ENCODE measurements at places on chromosomes 6 and 20.

DNA sequence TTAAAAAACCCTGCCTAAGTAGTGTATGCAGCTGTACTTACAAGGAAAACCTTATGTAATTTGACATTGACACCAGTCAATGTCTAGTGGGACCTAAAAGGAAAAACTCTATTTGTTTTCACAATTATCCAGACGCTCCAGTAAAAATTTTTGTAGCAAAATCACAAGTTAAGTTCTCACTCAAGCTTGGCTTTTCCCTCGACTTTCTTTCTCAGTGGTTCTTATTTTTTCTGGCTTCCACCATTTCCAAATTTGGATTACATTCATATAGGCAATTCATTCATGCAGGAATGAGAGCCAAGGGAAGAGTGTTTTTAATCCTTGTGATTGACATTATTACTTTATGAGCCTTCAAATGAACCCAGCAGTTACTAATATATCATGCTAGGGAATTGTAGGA, 66.0 kb upstream of the ADGRG6 start:
- no peak for DNase-seq

- DNase-seq: no peak
These were observed 37.2 kb downstream of the SNAP25 start for GRCh38 chr20:10255846-10256245.

- no peak for DNase-seq
These were observed 37.5 kb upstream of the TMEM170B start for GRCh38 chr6:11500008-11500407.

- no peak for DNase-seq
These were observed 60.1 kb upstream of the PLEKHG1 start for GRCh38 chr6:150539568-150539967.

GRCh38 chr6:166296035-166296883, 11.9 kb downstream of the PRR18 start:
- no peak for DNase-seq

DNA sequence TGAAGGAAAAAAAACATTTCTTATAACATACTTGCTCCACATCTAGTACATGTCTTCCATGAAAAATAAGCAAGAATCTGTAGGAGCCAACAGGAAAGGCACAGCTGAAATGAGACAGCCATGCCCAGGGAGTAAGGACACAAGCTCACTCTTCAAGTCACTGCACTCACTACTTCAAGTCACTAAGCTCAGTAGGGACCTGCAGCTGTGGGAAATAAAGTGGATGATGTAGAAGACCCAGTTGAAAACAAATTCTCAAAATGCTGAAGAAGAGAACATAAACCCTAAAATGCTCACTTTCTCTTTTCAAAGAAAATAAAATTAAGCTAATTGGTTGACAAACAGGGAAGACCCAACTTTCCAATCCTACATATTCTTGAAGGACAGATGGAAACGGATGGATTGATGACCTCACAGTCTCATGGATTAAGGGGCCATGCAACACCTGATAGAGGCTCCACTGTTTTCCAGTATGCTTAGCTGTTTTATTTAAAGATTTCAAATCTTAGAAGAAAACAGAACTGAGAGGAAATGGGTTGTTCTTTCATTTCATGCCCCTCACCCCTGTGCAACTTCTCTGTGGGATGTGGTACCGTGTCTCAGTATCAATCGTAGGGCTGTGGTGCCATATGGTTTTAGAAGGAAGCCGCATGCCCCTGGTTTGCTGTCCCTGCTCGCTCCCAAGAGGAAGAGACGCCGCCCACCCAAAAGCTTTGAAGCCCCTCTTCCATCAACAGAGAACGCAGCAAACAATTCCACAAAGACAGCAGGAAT, 133.3 kb downstream of the WDR27 start:
- DNase-seq: no peak

GRCh38 chr6:55617272-55617671, 38.3 kb upstream of the HMGCLL1 start:
- DNase-seq: no peak

DNA sequence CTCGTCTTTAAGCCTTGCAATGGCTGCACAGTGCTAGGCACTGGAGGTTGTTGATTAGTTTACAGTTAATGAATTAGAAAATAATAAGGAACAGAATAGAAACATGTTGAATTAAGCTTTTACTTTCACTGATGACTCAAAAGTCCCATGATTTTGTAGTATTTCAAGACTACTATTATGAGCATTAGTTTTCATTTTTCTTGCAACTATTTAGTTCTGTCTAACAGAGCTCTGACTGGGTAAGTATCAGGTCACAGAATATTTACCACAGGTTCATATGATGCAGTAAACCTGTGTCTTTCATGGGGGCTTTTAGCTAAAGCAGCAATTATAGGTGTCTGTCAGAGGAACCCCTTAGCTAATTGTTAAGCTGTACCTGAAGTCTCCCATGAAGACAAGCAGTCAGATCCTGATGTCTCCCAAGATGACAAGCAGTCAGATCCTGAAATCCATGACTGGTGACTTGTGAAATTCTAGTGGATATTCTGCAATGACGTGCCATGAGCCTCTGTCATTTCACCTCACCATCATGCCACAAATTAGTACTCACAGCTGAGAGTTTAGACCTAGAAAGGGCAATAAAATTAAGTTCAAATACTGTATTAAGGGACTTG, 8.2 kb upstream of the GPR31 start:
- DNase-seq: no peak

- no peak for DNase-seq
These were observed 996.5 kb downstream of the GRIK2 start for GRCh38 chr6:102389994-102390393.

GRCh38 chr6:71727632-71728294, 158.6 kb upstream of the RIMS1 start:
- DNase-seq: no peak

DNA sequence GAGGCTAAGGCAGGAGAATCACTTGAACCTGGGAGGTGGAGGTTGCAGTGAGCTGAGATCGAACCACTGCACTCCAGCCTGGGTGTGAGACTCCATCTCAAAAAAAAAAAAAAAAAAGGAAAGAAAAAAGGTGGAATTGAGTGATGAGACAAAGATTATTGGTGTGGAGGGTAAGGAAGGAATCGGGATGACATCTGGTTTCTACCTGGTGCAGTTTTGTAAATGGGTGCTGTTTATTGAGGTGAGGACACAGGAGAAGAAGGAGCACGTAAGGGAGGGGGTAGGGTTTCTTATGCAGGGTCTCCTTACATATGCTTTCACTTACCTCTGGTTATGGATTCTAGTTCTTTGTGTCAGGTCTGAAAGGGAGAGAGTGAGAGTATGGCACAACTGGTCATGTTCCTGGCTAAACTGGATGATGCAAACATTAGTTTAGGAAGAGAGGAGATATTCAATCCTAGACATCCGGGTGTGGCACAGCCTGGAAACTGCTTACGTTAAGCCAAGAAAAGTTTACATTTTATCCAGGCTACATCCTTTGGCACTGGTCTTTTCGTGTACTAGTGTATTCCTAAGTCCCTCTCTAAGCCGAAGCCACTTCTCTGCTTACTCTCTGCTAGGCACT, 5.4 kb downstream of the RALY start:
- no peak for DNase-seq

GRCh38 chr6:24631671-24632070, 14.3 kb downstream of the KIAA0319 start:
- DNase-seq: no peak
